ENCODE measurements at places on chromosomes 16 and 17. TPM values are rescaled to one million over a fixed set of nuclear protein-coding genes. Genes with fewer than 3 reads are reported as not detected.

DNA sequence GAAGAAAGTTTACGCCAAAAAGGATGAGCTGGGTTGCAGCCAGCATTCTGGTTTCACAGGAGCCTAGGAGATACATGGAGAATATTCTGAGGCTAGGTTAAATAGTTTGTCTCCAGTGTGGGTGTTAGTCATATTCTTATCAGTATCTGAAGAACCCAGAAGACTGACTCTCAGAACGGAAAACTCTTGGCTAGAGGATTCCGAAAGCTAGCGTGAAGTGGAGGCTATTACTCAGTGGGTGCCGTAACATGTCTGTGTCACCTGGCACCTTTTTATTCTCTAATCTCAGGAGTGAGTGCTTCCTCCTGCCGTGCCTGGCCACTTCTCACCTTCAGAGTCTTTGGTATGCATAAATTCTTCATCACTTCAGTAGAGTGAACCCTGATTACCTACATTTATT lies 199.5 kb downstream of the WWOX start:
- no peak for DNase-seq

DNA sequence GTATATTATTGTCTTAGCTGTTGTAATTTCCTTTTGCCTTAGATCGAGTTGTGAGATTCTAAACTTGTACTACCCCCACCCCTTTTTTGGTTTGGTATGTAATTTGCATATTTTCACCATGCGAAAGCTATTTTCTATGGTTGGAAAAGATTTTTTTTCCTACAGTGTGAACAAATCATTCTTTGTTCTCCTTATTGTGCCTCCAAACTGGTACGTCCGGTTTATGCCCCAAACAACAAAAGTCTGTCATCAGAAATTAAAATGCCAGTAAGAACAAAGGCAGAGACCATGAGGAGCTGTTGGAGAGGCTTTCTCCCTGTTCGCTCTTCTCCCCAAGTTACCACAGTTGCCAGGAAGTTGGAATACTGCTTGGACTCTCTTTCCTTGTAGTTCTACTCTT lies 66.1 kb downstream of the BCAS3 start:
- no peak for DNase-seq

DNA sequence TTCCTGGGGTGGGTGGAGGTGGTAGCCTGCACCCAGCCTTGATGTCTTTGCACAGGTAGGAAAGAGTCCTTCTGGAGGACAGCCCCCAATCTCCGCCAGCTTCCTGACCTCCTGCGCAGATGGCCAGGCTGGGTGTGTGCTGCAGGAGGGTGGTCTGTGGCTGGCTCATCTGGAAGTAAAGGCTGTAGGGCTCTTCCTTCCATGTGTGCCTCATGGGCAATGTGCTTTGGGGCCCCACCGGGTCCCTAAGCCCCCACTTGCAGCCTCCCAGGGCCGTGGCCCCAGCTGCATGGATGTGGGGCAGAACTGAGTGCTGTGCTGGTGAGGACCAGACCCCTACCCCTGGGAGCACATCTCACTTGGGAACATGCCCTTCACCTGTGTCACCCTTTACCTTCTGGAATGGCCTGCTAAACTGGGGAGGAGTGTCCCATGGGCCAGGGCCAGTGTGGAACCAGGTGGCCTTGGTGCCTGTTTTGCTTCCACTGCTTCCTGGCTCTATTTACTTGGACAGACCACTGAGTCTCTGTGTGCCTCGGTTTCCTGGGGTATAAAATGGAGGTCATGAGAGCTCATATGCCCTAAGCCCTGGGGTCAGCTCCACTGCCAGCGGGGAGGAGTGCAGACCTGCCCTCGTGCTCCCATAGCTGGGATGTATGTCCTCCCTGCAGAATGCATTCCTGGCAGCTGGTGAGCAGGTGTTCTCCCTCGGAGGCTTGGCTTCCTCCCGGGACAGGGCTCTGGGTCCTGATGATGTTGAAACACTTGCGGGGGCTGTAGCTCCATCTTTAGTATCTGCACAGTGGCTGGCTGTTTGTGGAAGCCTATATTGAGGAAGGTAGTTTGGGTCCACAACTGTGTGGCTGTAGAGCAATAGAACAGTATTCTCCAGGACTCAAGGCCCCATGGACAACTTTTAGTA lies 18.0 kb downstream of the MPRIP start:
- DNase-seq, result no peak

GRCh38 chr17:40093005-40093579 lies 7.3 kb downstream of the NR1D1 start:
- no peak for DNase-seq

DNA sequence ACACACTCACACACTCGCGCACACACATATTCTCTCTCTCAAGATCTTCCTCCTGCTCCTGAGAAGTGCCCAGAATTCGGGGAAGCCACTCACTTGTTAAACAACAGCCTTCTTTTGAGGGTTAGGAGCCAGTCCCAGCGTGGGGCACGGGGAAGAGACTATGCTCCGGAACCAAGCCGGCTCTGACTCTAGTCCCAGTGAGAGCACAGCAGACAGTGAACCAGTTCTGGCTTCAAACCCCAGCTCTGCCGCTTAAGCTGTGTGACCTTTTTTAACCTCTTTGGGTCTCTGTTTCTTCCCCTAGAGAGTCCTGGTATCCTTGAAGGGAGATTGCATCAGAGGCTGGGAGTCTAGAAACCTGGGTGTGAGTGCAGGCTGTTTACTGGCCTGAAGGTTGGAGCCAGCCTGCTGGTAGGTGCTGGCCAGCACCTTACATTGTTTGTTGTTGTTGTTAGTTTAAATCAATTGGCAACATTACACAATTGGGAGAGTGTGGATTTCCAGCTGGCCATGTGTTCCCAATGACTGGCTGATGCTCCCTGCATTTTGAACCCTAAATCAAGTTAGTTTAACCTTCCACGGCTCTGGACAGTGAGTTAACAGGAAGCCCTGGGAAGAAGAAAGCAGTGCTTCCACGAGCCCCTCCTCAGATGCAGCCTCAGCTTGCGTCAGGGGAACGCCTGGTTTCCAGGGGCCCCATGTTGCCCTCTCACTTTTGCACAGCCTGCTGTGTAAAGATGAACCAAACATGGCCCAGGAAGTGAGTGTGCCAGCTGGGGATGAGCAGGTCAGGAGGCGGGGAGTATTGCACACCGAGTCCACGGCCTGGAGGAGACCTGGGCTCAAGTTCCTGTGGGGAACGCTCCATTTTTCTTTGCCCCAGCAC lies 71.5 kb downstream of the GAS7 start:
- no peak for DNase-seq

- DNase-seq, result no peak
Measured at GRCh38 chr17:5035315-5035714, at the start of gene SLC52A1. Gene SLC52A1 (minus strand): TSS chr17:5035426. CDS start chr17:5034606, 820 bp downstream.

DNA sequence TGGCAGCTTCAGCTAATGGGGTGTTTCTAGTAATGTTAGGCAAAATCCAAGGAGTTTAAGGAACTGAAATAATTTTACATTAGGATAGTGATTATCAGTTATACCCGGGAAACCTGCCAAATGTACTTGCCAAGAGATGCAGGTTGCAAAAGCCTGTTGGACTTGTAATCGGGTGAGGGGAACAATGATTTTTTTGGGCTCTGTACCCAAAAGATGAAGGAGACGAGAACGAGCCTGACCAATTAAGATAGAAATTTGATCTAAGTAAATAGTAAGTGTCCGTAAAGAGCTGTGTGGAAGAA lies 56.3 kb upstream of the ARL4D start:
- no peak for DNase-seq

Gene OR4D1
- 0.81 TPM for total RNA-seq

DNA sequence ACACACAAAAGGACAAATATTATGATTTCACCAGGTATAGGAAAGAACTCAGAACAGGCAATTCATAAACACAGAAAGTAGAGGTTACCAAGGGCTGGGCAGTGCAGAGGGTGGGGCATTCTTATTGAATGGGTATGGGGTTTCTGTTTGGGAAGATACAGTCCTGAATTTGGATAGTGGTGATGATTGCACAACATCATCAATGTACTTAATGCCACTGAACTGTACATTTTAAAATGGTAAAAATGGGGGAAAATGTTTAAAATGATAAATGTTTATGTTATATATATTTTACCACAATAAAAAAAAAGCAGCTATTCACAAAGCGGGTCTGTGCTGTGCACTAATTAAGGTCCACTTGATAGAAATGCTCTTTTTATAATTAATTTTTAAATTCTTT lies 72.6 kb upstream of the FA2H start:
- DNase-seq, result no peak

DNA sequence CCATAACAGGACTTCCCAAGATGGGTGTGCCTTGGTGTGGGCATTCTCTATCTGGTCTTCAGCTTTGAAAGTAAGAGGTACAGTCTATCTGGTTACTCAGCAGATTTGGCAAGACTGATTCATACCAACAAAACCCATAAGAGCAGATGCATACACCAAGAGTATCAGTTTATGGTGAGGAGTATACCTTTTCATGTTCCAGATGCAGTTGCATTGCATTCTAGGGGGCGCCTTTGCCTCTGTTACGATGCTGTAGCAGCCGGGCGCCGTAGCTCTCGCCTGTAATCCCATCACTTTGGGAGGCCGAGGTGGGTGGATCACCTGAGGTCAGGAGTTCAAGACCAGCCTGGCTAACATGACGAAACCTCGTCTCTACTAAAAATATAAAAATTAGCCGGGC lies 31.1 kb upstream of the CARMIL2 start:
- DNase-seq, result no peak

DNA sequence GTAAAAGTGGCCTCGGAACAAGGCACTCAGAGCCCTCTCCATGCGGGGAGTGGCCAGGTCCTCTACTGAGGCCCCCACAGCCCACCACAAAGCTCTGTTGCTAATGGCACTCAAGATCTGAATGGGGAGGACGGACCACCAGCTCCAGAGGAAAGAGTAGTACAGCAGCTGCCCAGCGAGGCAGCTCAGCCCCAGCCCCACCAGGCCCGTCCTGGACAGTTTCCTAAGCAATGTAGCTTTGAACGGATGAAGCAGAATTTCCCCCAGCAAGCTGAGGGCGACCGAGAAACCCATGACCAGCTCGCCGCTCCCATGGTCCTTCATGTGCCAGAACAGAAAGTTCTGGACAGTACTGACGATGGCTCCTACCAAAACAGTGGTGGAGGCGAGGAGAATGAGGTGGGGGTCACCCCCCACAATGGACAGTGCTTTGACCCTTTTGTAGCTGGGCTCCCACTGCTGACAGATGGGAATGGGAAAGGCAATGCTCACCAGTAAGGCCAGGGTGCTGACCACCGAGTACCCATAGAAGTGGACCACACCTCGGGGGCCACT lies 1.5 kb downstream of the MFSD6L start:
- no peak for DNase-seq

DNA sequence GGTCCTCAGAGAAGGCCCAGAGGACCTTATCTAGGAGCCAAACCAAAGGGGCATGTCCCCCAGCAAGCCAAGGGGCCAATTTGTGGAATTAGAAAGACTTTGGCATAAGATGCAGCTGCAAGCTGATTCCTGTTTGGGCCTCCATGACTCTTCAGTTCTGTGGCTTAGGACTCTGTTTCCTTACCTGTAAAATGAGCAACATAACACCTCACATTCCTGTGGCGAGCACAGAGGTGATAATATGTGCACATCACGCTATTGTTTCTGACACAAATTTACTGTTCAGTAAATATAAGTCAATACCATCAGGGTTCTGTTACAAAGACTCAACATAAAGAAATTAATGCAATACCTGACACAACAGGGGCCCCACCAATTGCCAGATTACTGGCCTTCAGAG lies 57.7 kb downstream of the CDH11 start:
- no peak for DNase-seq

Gene KCTD13
- 11.3 TPM for total RNA-seq

DNA sequence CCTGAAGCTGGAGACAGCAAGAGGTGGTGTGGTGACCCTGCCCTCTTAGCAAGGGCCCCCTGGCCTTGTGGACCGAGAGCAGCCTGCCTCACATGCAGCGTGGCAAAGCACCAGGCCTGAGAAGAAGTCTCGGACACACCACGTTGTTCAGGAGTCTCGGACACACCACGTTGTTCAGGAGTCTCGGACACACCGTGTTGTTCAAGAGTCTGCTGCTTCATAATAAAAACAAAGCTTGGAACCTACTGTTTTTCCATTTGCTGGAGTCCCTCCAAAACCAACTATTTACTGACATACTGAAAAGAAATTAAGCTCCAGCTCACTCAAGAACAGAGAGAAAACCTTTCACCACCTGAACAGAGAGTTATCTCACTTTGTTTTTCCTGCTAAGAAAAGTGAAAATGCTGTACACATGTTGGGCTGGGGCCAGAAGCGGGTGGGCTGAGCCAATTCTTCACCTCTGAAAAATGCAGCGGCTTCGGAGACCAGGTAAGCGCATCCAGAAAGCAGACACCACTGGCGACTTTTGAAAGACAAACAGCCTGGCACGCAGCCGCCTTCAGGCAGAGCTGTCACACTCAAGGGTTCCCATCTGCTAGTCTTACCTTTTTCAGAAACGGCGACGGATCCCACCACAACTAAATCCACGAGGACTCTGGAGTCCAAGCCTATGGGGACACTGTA lies 8.9 kb downstream of the MTHFSD start:
- no peak for DNase-seq

- DNase-seq, result no peak
Measured at GRCh38 chr17:51830451-51830850, 328.1 kb downstream of the CA10 start.

GRCh38 chr17:33285413-33285812 lies 7.7 kb downstream of the ASIC2 start:
- no peak for DNase-seq

Gene PERCC1
- total RNA-seq, result 5.1 TPM

DNA sequence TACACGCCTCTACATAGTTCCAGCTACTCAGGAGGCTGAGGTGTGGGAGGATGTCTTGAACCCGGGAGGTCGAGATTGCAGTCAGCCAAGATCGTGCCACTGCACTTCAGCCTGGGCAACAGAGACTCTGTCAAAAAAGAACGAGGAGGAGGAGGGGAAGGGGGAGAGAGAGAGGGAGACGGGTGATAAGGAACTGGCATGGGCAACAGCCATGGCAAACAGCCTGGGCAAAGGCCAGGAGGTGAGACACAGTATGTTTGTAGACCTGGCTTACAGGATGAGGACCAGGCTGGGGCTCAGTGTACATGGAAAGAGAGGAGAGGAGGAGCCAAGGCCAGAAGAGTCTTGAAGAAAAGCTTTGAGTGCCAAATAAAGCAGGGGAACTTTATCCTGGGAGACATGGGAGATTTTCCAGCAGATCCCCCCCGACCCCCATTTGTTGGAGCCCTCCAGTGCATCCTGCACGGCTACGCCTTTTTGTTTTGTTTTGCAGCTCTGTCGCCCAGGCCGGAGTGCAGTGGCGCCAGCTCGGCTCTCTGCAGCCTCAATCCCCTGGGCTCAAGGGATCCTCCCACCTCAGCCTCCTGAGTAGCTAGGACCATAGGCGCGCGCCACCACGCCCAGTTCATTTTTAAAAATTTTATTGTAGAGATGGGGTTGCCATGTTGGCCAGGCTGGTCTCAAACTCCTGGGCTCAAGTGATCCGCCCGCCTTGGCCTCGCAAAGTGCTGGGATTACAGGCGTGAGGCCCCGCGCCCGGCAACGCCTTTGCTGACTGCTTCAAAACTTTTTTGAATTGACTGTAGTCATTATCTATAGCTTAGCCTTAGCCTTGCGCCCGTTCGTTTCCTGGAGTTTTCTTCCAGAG lies 1.3 kb upstream of the ALKBH5 start:
- no peak for DNase-seq

Gene NPIPB6
- total RNA-seq, result 1.1 TPM

DNA sequence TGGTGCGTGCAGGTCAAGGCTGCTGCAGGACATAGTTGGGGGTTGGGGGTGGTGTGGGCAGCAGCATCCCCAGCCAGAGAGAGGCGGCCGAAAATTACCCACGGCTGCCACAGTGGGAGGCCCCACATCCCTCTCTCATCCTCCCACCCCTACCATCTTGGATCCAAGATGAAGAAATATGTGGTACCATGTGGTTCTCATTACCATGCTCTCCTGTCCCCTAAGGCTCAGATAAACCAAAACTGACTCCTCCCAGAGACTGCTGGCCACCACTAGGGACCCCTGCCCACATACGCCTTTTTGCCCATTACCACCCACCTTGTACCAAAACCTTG lies 120.4 kb downstream of the HIC1 start:
- DNase-seq, result no peak

All from hematopoietic multipotent progenitor cell (in vitro differentiated cells).